Mesendoderm (in vitro differentiated cells): ENCODE measurements at places on chromosomes 5 and 9.

DNA sequence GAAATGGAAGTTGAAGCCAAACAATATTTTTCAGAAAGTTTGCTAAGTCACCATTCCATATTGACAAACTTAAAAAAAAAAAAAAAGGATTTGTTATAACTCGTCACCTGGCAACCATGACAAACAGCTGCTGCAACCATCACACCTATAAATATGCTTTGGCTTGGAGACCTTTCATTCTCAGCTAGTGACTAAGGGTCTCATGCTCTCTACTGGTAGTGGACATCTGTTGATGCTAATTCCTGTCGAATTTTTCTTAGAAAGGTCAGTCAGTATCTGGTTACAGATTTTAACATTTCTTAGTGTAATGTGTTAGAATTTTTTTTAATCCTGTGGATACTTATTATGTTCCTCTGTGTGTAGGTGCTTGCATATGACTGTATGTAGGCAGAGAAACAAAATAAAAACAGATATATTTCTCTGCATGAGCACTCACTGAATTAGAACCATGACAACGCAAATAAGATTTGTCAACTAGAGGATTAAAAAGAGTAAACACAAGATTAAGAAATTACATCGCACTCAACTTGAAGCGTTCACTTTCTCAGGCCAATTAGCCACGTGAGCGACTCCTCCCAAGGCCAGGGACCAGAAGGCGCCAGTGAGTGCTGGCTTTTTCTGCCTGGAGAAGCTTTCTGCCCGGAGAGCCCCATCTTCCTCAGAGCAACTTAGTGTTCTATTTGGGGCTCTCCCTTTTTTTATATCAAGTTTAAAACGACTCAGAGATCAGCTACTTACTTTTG, 27.0 kb upstream of the ZNF622 start:
- no peak overlapping the region for H3K27ac ChIP-seq
- H3K4me3 ChIP-seq, result no peak overlapping the region
- H3K27me3 ChIP-seq, result no peaks in the 10 kb centered on the region
- DNase-seq, result peak; percentile 57

DNA sequence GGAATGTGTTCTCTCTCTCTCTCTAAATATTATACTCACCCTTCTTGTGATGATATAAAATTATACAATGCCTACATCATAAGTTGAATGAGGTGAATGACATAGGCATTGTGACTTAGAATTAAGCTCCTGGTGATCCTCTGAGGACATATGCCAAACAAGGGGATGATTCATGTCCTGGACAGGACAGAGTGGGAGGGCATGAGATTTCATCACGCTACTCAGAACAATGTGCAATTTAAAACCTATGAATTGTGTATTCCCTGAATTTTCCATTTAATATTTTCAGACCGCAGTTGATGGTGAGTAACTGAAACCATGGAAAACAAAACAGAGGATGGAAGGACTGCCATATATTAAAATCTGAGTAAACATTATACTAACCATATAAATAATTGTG, 782.2 kb upstream of the NUDT12 start:
- DNase-seq, result no peak
- no peaks in the 10 kb centered on the region for H3K36me3 ChIP-seq
- no peaks in the 10 kb centered on the region for H3K27me3 ChIP-seq
- no peak overlapping the region for H3K4me3 ChIP-seq
- no peaks in the 10 kb centered on the region for H3K4me1 ChIP-seq

GRCh38 chr5:38883842-38884241, 38.0 kb downstream of the OSMR start:
- H3K36me3 ChIP-seq, result no peaks in the 10 kb centered on the region
- no peaks in the 10 kb centered on the region for H3K4me1 ChIP-seq
- no peaks in the 10 kb centered on the region for H3K27me3 ChIP-seq
- no peak overlapping the region for H3K27ac ChIP-seq

DNA sequence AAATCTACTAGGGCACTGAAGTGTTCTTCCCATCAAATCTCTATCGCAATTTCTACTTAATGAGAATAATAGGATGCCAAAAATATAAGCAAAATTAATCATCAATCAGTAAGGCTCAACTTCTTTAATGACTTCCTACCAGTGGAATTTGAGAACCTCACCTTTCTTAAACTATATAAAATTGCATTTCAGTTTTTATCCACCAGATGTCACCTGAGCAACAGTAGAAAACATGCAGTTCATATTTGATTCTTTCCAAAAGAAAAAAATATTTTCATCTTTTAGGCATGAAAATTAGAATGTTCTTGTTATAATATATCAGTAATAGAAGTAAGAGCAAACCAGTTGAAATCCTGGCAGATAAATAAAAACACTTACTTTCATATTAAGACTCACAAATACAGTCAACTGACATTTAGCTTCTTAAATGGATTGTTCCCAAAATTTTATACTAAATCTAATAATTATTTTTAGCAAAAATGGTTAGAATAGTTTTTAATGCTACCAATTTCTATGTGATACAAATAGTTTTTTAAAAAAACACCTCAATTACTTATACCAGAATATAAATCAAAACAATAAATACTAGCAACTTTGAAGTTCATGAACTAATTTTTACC, 13.4 kb upstream of the CCDC112 start:
- H3K36me3 ChIP-seq, result no peaks in the 10 kb centered on the region
- DNase-seq, result peak; percentile 40
- no peak overlapping the region for H3K4me3 ChIP-seq
- H3K27ac ChIP-seq, result no peak overlapping the region
- no peaks in the 10 kb centered on the region for H3K27me3 ChIP-seq
- H3K4me1 ChIP-seq, result no peaks in the 10 kb centered on the region

- H3K4me3 ChIP-seq, result no peak overlapping the region
- no peaks in the 10 kb centered on the region for H3K36me3 ChIP-seq
- no peaks in the 10 kb centered on the region for H3K27me3 ChIP-seq
- no peak for DNase-seq
- no peak overlapping the region for H3K27ac ChIP-seq
- no peaks in the 10 kb centered on the region for H3K4me1 ChIP-seq
These were observed 17.9 kb downstream of the SLCO4C1 start for GRCh38 chr5:102278231-102278630.

DNA sequence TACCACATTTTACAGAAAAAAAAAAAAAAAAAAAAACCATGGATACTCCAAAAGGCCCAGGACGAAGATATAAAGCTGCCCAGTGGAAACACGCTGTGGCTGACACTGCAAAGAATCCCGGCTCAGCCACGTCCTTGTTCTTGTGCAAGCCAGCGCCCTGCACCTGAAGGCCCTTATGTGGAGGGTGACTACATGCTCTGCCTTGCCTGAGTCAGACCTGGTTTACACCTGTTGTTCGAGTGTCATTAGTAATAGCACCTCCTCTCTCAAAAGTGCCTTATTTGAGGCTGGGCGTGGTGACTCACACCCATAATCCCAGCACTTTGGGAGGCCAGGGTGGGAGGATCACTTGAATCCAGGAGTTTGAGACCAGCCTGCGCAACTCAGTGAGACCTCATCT, 54.3 kb upstream of the ZSWIM6 start:
- H3K36me3 ChIP-seq, result no peaks in the 10 kb centered on the region
- H3K27me3 ChIP-seq, result no peaks in the 10 kb centered on the region
- H3K27ac ChIP-seq, result no peak overlapping the region

GRCh38 chr9:79028101-79028500, 543.7 kb upstream of the TLE4 start:
- no peak for DNase-seq
- no peak overlapping the region for H3K4me3 ChIP-seq
- H3K4me1 ChIP-seq, result no peaks in the 10 kb centered on the region
- H3K27ac ChIP-seq, result no peak overlapping the region
- H3K36me3 ChIP-seq, result no peaks in the 10 kb centered on the region

DNA sequence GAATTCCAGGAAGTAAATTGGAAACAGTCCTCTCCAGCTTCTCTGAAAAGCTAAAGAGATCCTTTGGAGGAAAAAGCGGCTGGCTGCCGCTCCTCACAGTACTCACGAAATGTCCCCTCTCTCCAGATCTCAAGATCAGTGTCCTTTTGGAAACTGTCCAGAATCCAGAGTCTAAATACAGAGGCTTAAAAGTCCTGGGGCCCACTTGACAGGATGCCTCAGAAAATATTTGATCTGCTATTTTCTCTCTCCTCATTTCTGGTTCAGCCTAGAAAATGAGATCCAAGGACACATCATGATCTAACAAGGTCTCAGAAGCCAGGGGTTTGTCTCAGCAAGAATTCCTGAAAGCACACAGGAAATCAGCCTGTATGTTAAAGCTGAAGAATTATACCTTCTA, 7.2 kb downstream of the C1QTNF2 start:
- no peak for DNase-seq
- H3K4me3 ChIP-seq, result no peak overlapping the region
- no peaks in the 10 kb centered on the region for H3K36me3 ChIP-seq
- H3K4me1 ChIP-seq, result peaks cover 5% of the 10 kb centered on the region

GRCh38 chr5:91712718-91713117, 329.6 kb upstream of the ARRDC3 start:
- H3K4me1 ChIP-seq, result no peaks in the 10 kb centered on the region
- no peak overlapping the region for H3K4me3 ChIP-seq
- H3K27me3 ChIP-seq, result no peaks in the 10 kb centered on the region

DNA sequence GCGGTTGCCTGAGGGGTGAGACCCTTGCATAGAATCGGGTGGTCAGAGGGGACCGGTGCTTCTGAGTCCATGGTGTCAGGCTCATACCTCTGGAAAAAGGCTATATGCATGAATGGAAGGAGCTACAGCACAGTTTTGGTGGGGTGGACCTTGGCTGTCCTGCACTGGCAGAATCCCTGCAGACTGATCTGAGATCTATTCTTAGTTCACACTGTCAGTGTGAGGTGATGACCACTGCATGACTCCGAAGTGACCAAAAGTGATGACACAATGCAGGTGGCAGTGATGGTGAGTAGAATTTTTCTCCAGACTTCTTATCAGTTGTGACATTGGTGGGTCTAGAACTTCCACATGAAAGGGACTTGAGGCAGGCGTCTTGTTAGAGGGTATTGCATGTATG, 105.2 kb upstream of the SLC28A3 start:
- no peaks in the 10 kb centered on the region for H3K27me3 ChIP-seq
- no peaks in the 10 kb centered on the region for H3K36me3 ChIP-seq
- no peak overlapping the region for H3K4me3 ChIP-seq
- H3K27ac ChIP-seq, result no peak overlapping the region

- no peaks in the 10 kb centered on the region for H3K27me3 ChIP-seq
- no peak for DNase-seq
- H3K4me3 ChIP-seq, result no peak overlapping the region
- no peak overlapping the region for H3K27ac ChIP-seq
These were observed 187.9 kb downstream of the EBF1 start for GRCh38 chr5:158911693-158912363.

- no peak overlapping the region for H3K27ac ChIP-seq
- DNase-seq, result no peak
- no peak overlapping the region for H3K4me3 ChIP-seq
- H3K27me3 ChIP-seq, result no peaks in the 10 kb centered on the region
- H3K4me1 ChIP-seq, result no peaks in the 10 kb centered on the region
- H3K36me3 ChIP-seq, result no peaks in the 10 kb centered on the region
These were observed 35.4 kb upstream of the ERCC6L2 start for GRCh38 chr9:95840074-95840473.

- H3K27ac ChIP-seq, result no peak overlapping the region
- H3K4me3 ChIP-seq, result no peak overlapping the region
- no peaks in the 10 kb centered on the region for H3K27me3 ChIP-seq
- H3K4me1 ChIP-seq, result no peaks in the 10 kb centered on the region
- H3K36me3 ChIP-seq, result no peaks in the 10 kb centered on the region
These were observed 98.7 kb upstream of the PALM2AKAP2 start for GRCh38 chr9:109681301-109681700.

DNA sequence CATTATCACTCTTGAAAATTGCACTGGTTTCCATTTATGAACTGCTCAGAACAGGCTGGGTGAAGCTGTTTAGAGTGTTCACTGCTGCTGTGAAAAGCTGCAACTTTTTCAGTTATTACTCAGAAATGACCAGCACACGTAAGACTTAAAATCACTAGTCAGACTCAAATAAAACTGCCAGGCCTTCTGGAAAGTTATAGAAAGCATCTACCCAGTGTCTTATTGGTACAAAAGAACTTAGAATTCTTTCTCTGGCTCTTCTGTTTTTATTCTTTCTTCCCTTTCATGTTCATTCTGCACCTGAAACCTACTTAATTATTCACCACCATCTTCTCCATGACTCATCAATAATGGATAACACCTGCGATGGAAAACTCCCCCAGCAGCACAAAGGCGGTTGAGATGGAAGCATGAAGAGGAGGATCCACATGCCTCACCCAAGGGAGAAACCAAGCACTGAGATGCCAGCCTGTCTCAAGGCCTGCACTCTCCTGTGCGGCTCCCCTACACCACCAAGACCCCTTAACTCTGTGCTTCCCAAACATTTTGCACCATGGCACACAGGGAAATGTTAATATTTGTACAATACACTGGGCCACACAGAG, 171.9 kb downstream of the ENTREP1 start:
- no peak overlapping the region for H3K27ac ChIP-seq
- H3K4me3 ChIP-seq, result no peak overlapping the region
- H3K27me3 ChIP-seq, result no peaks in the 10 kb centered on the region
- H3K36me3 ChIP-seq, result no peaks in the 10 kb centered on the region
- no peak for DNase-seq

DNA sequence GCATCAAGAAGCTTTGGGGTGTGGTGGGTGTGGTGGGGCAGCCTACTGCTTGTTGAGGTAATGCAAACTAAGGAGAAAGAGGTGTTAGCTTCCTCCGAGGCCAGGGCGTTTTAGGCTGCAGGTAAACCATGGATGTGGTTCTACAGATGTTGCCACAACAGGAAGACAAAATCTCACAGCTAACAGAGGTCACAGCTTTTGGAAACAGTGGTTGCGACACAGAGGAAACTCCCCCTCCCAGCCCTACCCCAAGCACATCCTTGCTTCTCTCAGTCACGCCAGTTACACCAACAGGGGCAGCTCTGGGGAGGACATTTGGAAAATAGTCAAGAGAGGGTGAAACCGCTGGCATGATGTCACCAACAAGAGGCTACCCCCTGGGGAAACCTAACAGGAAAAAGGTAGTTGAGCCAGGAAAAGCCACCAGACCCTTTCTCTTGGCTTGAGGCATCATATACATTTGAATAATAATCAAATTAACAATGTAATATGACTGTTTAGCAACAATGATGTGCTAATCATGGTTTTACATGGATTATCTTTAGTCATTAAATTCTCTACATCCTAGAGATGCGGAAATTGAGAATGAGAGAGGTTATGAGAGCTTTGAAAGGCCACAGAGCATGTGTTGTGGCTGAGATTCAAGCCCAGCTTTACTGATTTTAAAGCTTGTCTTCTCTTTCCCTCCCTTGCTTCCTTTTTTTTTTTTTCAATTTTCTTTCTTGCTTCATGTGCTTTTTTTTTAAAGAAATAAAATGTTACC, 82.2 kb upstream of the IL12B start:
- no peak overlapping the region for H3K27ac ChIP-seq
- no peaks in the 10 kb centered on the region for H3K4me1 ChIP-seq
- no peaks in the 10 kb centered on the region for H3K27me3 ChIP-seq
- DNase-seq, result peak; percentile 71

DNA sequence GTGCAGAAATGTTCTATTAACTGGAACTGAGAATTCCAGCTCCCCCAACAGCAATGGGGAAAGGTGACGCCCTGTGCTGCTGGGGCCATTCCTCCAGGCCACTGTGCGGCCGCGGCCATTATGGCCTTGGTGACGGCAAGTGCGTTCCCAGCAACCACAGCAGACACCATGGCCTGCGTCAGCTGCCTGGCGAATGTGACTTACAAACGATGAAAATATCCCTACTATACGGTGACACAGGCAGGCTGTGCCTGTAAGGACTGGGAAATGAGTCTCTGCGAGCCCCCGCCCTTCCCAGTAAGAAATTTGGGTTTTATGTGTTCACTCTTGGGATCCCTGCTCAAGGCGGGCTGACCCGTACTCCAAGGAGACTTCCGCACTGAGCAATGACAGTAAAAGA, 20.6 kb downstream of the CLPTM1L start:
- H3K27me3 ChIP-seq, result no peaks in the 10 kb centered on the region
- peaks cover 13% of the 10 kb centered on the region for H3K36me3 ChIP-seq
- no peak for DNase-seq
